ENCODE measurements at places on chromosomes 2 and 18.

DNA sequence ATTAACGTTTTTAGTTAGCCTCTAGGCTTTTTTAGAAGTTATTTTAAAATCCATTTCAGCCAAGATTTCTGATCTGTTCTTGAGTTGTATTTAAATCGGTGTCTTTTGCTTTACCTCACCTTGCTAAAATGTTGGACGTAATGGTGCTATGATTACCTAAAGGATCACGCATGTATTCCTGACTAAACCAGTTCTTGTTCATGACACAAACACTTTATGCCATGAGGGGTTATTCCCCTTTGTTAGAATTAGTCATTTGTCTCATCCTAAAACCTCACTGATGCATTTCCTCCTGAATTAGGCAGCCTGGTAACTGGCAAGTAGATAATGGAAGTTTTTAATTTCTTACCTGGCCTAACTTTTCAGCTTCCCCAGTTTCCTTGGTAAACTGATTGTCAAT lies 185.4 kb upstream of the TANK start:
- DNase-seq = no peak

DNA sequence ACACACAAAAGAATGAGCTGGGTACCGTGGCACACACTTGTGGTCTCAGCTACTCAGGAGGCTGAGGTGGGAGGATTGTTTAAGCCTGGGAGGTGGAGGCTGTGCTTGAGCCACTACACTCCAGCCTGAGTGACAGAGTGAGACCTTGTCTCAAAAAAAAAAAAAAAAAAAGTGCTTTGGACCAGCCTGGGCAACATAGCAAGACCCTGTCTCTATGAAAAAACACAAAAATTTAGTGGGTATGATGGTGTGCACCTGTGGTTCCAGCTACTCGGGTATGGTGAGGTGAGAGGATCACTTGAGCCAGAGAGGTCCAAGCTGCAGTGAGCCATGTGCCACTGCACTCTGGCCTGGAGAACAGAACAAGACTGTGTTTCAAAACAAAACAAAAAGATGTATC lies 10.4 kb downstream of the ZNF512 start:
- DNase-seq = no peak

DNA sequence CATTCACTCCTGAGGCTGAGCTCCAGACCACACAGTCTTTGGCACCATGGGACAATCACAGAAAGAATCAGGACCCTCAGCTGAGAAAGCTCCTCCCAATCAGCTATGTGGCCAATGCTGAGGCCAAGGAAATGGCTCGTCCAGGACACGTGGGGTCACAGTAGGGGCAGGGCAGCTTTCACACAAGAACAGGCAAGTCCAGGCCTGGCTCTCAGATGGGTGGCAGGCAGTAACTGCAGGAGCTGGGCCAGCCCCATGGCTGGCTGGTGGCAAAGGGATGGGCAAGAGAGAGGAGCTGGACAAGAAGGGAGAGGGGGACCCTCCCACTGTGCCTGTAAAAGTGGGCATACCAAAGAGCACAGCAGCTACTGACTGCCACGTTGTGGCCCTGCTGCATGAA lies 12.2 kb upstream of the EDAR start:
- DNase-seq = no peak

DNA sequence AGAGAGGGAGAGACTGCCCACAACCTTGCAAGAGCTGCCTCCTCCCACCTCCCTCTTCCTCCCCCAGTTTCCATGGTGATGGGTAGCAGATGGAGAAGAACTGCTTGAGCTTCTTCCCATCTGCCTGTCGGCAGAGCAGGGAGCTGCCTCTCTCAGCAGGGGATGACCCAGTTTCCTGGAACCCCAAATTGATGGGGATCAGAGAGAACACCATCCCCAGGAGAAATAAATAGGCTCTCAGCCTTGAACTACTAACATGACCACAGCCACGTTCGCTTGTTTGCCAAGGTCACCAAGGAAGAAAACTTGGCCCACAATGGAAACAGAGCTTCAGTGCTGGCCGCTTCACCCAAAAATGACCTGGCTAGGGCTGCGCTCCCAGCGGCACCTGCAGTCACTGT lies 82.2 kb downstream of the ADD2 start:
- no peak for DNase-seq

DNA sequence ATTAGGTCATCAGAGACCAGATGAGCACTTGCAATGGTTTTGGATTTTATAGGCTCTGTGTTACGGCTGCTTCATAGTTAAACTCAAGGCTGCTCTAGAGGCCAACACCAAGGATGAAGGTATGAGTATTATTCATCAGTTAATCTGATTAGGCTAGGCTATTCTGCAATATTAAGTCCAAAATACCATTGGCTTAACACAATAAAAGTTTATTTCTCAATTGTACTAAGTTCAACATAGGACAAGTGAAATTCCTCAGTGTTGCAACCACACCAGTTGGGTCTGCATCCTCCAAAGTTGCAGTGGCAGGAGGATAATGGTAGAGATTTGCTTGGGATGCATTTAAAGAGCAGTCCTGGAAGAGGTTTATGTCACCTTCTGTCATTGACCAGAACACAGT lies 538.3 kb upstream of the CDH2 start:
- no peak for DNase-seq

DNA sequence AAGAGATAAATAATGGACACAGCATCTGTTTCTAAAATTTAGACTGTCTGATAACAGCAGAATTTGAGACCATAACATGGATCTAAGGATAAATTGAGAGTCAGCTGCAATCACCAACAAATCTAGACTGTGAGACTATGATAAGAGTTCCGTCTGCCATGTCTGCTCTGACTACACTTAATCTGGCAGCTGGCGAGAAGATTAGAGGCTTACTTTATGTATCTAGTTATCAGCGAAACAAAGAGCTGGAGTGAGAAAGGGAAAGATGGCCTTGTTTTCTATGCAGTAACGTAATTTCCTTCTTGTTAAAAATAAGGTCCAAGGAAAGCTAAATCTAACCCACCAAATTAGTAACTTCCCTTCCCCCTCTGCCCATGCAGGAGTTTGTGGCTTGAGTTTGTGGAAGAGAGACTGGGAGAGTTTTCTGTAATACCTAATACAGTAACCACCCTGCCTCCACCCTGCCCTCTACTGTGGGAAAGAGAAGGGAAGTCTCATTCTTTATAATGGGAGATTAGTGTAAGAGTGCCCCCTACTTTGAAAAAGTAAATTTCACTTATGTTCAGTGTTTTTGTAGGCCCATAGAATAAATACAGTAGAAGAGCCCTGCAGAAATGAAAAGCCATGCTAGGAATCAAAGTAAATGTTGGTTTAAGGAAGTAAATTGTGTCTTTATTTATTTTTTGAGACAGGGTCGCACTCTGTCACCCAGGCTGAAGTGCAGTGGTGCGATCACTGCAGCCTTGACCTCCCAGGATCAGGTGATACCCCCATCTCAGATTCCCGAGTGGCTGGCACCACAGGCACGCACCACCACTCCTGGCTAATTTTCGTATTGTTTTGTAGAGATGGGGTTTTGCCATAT lies 27.5 kb downstream of the EML4 start:
- DNase-seq = no peak

All from cortex of kidney (tissue), 1 donor.